BE2C (cell line): ENCODE measurements at places on chromosomes 5 and 9.

DNA sequence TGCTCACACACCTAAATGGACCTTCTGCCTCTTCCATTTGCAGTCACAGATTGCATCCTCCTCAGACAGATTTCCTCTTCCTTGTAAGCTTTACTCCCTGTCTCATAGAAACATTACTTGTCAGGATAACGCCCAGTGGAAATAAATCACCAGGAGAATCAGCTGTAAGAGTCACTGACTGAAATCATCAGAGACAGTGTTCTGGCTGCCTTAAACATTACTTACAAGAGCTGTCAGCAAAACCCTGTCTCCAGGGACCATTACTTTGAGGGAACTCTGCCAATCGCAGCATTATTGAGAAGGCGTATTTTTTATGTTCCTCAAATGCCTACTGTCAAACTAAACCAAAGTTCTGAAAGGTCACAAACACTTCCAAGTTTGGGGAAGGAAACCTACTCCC lies 5.9 kb downstream of the DPYSL3 start:
- peak; percentile 78 for DNase-seq

- DNase-seq = no peak
Observed at GRCh38 chr5:136432705-136433104, 67.4 kb upstream of the TRPC7 start.

DNA sequence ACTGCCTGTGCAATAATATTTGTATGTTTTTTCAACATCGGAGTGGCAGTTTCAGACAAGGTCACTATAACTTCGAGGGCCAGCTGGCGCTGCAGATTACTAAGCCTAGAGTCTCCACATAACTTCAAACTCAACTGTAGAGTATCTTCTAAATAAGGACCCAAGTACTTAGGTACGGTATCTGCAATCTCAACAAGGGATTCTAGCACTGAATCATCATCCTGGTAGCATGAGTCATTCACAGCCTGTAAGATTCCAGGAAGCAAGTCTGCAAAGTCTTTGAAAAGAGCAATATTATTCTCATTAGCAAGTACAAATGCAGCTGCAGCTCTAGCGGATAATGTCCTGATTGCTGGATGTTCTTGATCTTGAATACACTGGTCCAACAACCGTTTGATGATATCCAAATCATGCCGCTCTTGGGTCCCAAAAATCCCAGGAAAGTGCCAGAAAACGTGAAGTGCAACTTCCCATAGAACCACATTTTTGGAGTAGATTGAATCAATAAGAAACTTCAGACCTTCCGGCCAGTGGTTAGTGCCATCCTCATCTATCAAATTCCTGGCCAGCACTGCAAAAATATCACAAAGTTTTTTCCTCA lies 654 bp downstream of the RANBP6 start:
- no peak for DNase-seq

DNA sequence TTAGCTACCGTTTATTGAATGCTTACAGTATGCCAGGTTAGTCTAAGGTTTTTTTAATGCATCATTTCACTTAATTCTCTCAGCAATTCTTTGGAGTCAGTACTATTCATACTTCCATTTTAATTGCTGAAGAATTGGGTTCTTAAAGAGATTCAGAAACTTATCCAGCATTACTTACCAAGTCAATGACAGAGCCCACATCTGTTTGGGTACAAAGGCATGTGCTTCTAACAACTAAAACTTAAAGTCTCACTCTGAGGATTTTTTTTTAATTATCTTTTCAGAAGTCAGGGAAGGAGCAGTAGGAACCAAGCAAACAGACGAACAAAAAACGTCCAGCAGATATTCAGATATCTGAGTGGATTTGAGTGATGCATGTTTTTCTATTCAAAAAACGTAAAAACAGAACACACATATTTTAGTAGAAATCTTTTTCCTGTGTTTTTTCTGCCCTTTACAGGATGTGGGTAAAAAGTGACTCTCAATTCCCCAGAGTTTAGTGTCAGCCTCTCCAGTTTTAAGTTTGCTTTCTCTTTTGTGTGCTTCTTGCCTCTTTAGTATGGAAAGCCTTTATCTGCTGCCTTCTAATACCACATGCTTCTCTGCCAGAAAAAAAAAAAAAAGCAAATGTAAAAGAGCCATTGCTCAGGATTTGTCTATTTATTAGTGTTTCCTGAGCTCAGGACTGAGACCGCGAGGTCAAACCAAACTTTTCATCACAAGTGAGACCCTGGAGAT lies 118.0 kb downstream of the PRKACG start:
- DNase-seq = no peak

- no peak for DNase-seq
Observed at GRCh38 chr5:151601391-151601790, 10.3 kb upstream of the FAT2 start.

DNA sequence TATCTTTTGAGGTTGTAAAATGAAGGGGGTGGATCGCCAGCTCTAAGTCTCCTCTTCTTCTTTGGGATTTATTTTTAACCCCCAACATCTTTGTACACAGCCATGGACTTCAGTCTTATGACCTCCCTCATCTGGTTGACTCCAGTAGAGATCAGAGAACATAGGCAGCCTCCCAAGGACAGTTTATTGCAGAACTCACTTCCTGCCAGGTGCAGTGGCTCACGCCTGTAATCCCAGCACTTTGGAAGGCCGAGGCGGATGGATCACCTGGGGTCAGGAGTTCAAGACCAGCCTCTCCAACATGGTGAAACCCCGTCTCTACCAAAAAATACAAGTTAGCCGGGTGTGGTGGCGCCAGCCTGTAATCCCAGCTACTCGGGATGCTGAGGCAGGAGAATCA lies 2.8 kb upstream of the BHMT start:
- DNase-seq = no peak

GRCh38 chr9:93345643-93346230 lies 105.7 kb upstream of the FAM120A start:
- DNase-seq = no peak

- no peak for DNase-seq
Observed at GRCh38 chr5:59800347-59800893, 93.1 kb downstream of the PDE4D start.

DNA sequence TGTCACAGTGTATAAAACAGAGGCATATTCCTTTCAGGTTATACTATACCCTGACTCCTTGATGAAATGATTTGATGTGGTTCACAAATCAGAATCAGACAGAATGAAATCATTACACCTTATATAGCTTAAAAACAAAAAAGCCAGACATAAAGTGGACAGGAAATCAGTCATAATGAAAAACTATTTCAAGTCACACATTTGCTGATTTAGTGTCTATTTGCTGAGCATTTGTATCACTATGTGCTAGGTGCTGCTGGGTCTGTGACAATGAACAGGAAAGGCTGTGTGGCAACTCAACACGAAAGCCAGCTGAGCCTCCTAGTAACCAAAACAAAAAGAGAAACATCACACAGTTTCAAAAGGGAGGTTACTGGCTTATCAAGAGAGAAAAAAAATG lies 194.0 kb downstream of the EFNA5 start:
- no peak for DNase-seq

- no peak for DNase-seq
Observed at GRCh38 chr9:134559013-134559412, 82.6 kb upstream of the COL5A1 start.

DNA sequence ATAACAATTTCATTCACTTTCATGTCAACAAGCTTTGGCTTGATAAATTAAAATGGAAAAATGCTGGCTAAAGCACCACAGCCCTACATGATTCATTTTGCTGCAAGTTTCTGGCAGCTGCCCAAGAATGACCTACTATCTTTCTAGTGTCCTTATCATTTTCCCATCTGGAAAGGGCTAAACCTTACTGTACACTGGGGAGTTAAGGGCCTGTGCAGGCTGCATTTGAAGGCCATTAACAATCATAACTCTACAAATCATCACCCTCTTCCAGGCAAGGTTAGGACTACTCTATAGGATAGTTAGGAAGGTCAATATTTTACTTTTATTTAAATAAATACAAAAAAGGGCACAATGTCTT lies 579.7 kb upstream of the ZNF608 start:
- DNase-seq = peak; percentile 89

- no peak for DNase-seq
Observed at GRCh38 chr9:137504432-137504777, 45.3 kb upstream of the NSMF start.

DNA sequence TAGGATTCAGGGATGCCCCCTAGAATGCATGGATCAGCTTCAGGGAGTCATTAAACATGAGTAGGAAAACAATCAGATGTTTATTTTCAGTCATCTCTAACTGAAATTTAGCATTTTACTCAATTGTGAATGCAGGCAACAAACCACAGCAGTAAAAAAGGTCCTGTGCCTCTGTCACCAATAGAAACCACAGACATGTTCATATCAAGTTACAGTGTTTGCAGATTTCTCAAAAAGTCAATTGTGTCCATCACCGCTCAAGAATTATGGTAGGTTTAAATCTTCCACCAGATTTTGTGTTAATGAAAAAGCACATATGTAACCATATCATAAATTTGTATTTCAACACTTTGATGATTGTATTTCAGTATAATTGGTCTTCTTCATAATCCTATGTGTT lies 68.4 kb upstream of the SLC1A1 start:
- DNase-seq = no peak

- peak; percentile 66 for DNase-seq
Observed at GRCh38 chr9:136347472-136348256, 15.9 kb downstream of the DNLZ start.

- DNase-seq = peak; percentile 74
Observed at GRCh38 chr5:90264689-90265544, 144.6 kb downstream of the CETN3 start.

DNA sequence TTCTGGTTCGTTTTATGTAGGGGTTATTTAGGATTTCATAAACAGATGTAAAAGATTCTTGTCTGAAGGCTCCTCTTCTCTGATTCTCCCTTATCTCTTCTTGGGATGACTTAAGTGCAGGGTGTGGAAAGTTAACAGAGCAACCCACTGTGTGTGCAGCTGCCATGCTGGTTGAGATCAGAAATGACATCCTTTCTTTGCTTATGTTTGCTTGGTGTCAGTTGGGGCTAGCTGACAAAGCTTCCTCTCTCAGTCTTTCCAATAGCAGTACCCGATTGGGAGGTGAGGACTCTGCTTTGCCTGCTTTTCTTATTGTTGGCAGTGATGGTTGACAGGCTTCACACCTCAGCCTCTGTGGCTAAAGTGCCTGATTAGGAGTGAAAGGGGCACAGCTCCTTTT lies 26.5 kb downstream of the OGN start:
- no peak for DNase-seq

GRCh38 chr9:129403779-129404620 lies 216.9 kb downstream of the C9orf50 start:
- DNase-seq = no peak

GRCh38 chr9:114677418-114677817 lies 4.6 kb downstream of the TEX48 start:
- peak; percentile 12 for DNase-seq

DNA sequence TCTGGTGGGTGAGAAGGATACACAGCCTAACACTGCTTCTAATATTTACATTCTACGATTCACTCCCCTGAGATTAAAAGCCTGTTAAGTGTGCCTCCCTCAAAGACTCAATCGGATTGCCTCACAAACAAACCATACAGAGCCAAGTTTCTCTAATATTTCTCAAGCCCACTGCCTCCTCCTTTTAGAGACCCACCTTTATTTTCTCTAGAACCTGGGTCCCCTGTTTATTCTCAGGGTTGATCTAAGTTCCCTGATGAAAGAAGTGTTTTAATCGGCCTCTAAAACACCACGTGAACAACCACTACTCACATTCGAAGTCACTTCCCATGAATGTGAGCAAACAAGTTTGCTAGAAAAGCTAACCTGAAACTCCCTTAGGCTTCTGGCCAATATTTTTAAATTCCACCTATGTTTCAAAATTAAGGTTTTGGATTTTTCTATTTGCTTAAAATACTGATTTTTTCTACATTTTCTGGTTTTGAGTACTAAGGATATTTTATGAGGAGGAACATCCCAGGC lies 76.5 kb downstream of the GLIS3 start:
- DNase-seq = no peak

DNA sequence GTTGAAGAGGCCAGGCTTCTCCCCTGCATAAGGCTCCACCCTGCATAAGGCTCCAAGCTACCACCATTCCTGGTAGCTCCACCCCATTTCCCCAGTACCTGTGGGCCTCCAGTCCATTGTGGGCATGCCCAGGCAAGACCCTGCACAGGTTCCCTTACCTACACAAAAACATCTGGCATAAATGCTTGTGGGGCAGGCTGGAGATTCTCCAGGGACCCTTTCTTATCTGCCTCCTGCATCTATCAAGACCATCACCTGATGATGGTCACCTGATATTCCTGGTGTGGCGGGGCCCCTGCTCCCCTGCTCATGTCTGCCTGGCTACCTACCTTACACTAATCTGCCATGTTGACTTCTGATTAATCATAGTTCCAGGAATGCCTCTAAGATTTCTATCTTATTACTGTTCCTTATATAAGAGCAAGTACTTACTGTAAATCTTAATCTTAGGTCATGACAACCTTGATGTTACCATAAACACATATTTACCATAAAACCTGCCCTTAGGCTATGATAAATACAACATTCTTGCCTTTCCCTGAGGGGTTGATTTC lies 41.0 kb downstream of the FGD3 start:
- no peak for DNase-seq

DNA sequence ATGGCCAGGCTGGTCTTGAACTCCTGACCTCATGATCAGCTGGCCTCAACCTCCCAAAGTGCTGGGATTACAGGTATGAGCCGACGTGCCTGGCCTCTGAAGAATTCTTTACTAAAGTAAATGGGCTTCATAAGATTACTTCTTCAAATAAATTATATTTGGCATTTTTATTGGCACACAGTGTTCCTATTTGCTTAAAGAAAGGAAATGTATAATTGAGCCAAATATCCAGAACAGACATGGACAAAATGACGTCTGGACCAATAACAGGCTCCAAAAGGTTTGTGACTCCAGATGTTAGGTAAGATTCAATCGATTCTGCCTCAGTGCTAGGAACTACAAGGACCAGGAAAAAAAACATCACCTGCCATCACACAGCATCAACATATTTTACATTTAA lies 40.7 kb downstream of the ECPAS start:
- DNase-seq = no peak

GRCh38 chr5:60633341-60633740 lies 66.6 kb downstream of the DEPDC1B start:
- DNase-seq = no peak

GRCh38 chr9:114785866-114786650 lies 19.8 kb downstream of the TNFSF15 start:
- no peak for DNase-seq

GRCh38 chr5:132256086-132256782 lies 1.3 kb upstream of the PDLIM4 start:
- no peak for DNase-seq

GRCh38 chr5:143311428-143311827 lies 92.1 kb downstream of the NR3C1 start:
- no peak for DNase-seq

- no peak for DNase-seq
Observed at GRCh38 chr5:110040178-110040577, 350.5 kb downstream of the MAN2A1 start.

GRCh38 chr9:9100070-9100469 lies 1300.5 kb upstream of the DMAC1 start:
- DNase-seq = no peak

- DNase-seq = no peak
Observed at GRCh38 chr5:68919988-68920490, 173.8 kb upstream of the SLC30A5 start.

- no peak for DNase-seq
Observed at GRCh38 chr5:39469777-39470415, 45.1 kb upstream of the DAB2 start.
